ENCODE measurements at places on chromosomes 6 and 20.

DNA sequence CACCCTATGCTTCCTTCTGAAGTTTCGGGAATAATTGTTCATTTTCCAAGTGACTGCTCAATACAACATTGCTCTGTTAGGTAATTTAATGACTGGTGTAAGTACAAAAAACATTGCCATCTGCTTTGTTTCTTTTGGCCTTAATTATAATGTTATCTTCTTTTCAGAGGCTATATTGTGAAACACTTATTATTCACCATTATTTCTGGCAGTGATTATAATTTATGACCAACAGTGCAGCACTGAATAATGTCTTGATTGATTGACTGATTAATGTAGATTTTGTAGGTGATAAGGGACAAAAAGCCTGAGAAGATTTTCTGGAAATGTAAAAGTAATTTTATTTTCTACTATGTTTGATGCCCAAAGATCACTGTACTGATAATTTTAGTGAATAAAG lies 377.7 kb downstream of the PLCB1 start:
- H3K36me3 ChIP-seq = no peaks in the 10 kb centered on the region
- H3K27me3 ChIP-seq = no peaks in the 10 kb centered on the region
- DNase-seq = no peak
- no peak overlapping the region for H3K4me3 ChIP-seq
- H3K4me1 ChIP-seq = peaks cover 17% of the 10 kb centered on the region
- H3K27ac ChIP-seq = no peak overlapping the region

DNA sequence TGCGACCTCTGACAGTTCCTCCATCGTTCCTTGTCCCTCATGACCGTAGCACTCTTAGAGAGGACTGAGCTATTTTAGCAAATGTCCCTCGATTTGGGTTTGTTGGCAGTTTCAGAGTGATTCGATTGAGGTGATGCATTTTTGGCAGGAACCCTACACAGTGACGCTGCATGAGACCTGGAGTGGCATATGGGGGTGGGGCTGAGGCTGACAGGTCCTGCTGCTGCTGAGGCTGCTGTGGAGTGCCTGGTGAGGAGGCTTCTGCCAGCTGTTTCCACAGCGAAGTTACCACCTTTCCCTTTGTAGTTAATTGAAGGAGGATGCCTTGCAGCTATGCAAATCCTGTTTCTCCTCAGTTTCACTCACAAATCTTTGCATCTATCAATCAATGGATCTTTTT lies 19.8 kb downstream of the PXDC1 start:
- no peak overlapping the region for H3K27ac ChIP-seq
- H3K27me3 ChIP-seq = no peaks in the 10 kb centered on the region
- H3K4me1 ChIP-seq = peaks cover 10% of the 10 kb centered on the region
- DNase-seq = no peak

GRCh38 chr20:33137195-33137594 lies 30.8 kb upstream of the BPIFA2 start:
- H3K4me1 ChIP-seq = no peaks in the 10 kb centered on the region
- H3K36me3 ChIP-seq = no peaks in the 10 kb centered on the region
- no peak for DNase-seq
- H3K27ac ChIP-seq = no peak overlapping the region
- no peaks in the 10 kb centered on the region for H3K27me3 ChIP-seq

DNA sequence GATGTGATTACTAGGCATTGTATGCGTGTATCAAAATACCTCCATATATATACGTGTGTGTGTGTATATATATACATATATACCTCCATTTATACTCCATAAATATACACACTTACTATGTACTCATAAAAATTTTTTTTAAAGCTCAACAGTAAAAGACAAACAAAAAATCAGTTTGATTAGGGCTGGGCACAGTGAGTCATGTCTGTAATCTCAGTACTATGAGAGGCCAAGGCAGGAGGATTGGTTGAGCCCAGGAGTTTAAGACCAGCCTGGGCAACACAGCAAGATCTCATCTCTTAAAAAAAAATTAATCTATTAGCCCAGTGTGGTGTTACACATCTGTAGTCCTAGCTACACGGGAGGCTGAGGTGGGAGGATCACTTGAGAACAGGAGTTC lies 24.6 kb downstream of the PDSS2 start:
- no peak for DNase-seq
- H3K27me3 ChIP-seq = no peaks in the 10 kb centered on the region
- no peak overlapping the region for H3K4me3 ChIP-seq
- no peaks in the 10 kb centered on the region for H3K4me1 ChIP-seq
- no peak overlapping the region for H3K27ac ChIP-seq

DNA sequence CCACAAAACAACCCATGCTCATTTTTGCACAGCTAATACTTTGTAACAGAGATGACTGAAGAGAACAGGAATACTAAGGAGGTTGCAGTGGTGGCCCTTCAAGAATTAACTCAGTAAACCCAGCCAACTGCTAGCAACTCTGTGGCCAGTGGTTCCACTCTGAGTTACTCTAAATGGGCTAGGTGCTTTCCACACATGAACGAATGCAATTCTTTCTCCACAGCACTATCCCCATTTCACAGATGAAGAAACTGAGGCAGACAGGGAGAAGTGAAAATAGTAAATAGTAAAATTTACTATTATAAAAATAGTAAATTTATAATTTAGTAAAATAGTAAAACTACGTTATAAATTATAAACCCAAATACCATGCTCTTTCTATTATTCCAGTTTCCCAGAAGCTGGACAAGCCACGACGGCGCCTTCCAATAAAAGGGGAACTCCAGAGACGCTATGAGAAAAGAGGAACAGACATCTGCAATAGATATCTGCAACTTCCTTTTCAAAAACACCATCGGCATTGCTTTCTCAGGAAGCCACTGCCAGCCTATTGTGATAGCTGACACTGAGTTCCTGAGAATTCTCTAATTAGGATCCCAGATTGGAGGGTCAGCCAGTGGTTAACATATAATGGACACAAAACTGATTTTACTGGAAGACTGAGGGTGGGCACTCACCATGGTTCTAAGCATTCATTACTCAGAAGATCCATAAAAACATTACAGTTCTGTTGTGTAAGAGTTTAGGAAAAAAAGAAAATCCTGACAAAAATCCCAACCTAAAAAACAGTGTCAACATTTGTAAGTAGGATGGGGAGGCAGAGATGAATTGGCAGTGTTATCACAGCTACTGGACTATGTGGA lies 16.2 kb downstream of the FKBP1A start:
- no peaks in the 10 kb centered on the region for H3K36me3 ChIP-seq
- DNase-seq = no peak
- no peaks in the 10 kb centered on the region for H3K27me3 ChIP-seq
- H3K4me1 ChIP-seq = peaks cover 34% of the 10 kb centered on the region

- H3K4me3 ChIP-seq = no peak overlapping the region
- H3K27me3 ChIP-seq = no peaks in the 10 kb centered on the region
- no peaks in the 10 kb centered on the region for H3K4me1 ChIP-seq
- H3K27ac ChIP-seq = no peak overlapping the region
- H3K36me3 ChIP-seq = no peaks in the 10 kb centered on the region
These were observed 73.4 kb upstream of the NRSN1 start for GRCh38 chr6:24052590-24052961.

GRCh38 chr6:128694303-128695009 lies 174.1 kb upstream of the PTPRK start:
- no peak overlapping the region for H3K4me3 ChIP-seq
- H3K27ac ChIP-seq = no peak overlapping the region
- H3K27me3 ChIP-seq = no peaks in the 10 kb centered on the region
- H3K4me1 ChIP-seq = no peaks in the 10 kb centered on the region
- H3K36me3 ChIP-seq = no peaks in the 10 kb centered on the region

- no peaks in the 10 kb centered on the region for H3K4me1 ChIP-seq
- H3K27ac ChIP-seq = no peak overlapping the region
- no peak overlapping the region for H3K4me3 ChIP-seq
- H3K27me3 ChIP-seq = no peaks in the 10 kb centered on the region
These were observed 3.6 kb upstream of the PHF1 start for GRCh38 chr6:33407132-33407718.

DNA sequence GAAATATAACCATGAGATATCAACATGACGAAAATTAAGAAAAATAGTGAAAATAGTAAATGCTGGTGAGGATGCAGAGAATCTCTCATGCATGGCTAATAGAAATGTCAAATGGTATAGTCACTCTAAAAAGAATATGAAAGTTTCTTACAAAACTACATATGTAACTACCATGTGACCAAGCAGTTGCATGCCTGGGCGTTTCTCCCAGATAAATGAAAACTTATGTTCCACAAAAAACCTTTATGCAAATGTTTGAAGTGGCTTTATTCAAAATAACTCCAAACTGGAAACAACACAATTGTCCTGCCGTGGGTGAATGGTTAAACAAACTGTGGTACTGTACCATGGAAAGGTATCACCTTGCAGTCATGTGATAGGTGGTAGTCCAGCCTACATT lies 112.4 kb downstream of the HDGFL1 start:
- no peak overlapping the region for H3K4me3 ChIP-seq
- no peak for DNase-seq
- no peaks in the 10 kb centered on the region for H3K4me1 ChIP-seq
- H3K27me3 ChIP-seq = no peaks in the 10 kb centered on the region
- no peak overlapping the region for H3K27ac ChIP-seq

- no peak overlapping the region for H3K27ac ChIP-seq
- no peaks in the 10 kb centered on the region for H3K4me1 ChIP-seq
- H3K4me3 ChIP-seq = no peak overlapping the region
- no peaks in the 10 kb centered on the region for H3K36me3 ChIP-seq
- no peak for DNase-seq
These were observed 6.2 kb upstream of the LMBRD1 start for GRCh38 chr6:69802995-69803394.

DNA sequence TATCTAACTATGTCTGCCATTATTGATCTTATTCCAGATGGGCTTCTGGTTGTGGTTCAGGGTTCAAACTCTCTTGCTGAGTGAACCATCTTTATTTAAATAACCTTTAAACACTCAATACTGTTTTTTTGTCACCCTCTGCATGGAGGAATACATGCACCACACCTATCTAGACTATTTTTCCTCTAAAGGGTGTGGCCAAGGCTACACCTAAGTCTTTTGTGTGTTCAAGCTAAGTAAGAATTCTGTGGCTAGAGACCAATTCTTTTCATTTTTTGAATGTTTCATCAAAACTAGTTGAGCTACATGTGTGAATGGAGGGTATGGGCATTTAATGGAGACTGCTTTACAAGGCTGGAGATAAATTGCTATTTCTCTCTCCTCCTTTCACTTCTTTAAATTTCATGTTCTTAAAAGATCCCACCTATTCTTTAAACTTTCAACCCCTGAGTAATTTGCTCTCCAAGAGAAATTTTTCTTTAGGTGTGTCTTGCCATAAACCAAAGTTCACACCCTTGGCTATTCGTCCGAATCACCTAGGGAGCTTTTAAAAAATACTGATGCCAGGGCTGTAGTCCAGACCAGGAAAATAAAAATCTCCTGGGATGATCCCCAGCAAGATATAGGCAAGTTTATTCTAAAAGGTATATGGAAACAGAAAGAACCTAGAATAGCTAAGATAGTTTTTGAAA lies 24.8 kb upstream of the MBOAT1 start:
- H3K27me3 ChIP-seq = no peaks in the 10 kb centered on the region
- no peak overlapping the region for H3K4me3 ChIP-seq
- H3K36me3 ChIP-seq = no peaks in the 10 kb centered on the region
- no peak for DNase-seq
- H3K27ac ChIP-seq = no peak overlapping the region
- no peaks in the 10 kb centered on the region for H3K4me1 ChIP-seq

DNA sequence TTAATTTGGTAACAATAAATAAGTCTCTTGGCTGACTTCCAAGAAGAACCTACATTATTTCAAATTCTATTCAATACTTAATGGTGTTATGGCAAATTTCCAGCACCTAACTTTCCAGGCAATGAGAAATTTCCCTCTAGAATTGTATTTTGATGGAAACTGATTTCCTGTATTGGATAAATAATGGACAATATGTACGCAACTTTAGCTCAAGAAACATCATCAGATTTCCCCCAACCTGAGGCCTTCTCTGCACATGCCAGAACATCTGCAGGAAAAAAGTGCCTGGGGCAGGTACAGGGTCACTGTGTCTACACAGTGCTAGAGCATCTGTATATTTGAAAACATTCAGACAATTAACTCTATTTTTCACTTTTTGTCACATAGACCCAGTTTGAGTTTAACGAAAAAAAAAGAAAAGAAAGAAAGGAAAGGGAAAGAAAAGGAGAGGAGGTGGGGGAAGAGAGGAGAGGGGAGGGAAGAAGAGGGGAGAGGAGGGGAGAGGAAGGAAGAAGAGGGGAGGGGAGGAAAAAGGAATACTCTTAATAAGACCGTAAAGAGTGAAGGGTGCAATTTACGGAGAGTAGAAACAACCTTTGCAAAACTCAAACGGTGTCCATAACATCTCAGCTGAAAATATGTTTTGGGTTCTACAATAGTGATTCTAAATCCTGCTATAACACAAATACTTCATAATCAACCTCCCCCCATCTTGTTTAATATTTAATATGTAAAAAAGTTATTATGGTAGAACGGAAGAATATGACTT lies 130.0 kb downstream of the TSHZ2 start:
- no peak overlapping the region for H3K27ac ChIP-seq
- no peak for DNase-seq
- no peaks in the 10 kb centered on the region for H3K4me1 ChIP-seq
- H3K4me3 ChIP-seq = no peak overlapping the region

DNA sequence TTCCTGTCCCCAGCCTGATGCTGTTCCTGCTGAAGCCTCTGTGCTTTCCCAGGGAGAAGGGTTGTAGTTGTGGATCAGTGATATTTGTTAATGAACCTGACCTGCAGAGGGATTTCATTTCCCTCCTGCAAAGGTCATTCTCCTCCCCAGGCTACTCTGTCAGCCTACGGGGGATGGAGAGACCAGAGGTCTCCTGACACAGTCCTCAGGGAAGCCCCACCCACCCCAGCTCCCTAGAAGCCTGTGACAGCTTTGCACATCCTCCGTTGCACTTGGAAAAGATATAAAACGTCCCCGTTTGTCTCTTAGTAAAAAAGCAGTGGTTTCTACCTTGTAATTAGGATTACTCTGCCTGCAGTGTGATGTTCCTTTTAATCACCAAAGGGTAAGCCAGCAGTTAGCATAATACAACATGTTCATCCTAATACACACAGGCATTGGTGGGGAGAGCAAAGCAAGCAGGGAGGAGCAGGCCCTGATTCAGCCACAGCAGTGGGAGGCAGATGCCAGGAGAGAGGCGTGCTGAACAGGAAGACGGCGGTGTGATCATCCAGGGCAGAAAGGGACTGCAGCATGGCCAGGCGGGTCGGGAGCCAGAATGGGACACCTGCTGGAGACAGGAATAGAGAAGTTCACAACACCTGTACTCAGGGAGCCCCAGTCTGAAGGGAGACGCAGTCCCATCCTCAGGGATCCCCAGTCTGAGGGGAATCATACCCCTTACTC lies 293.5 kb downstream of the LRFN2 start:
- no peak overlapping the region for H3K27ac ChIP-seq
- no peak for DNase-seq
- H3K27me3 ChIP-seq = no peaks in the 10 kb centered on the region
- H3K4me1 ChIP-seq = no peaks in the 10 kb centered on the region
- no peak overlapping the region for H3K4me3 ChIP-seq

DNA sequence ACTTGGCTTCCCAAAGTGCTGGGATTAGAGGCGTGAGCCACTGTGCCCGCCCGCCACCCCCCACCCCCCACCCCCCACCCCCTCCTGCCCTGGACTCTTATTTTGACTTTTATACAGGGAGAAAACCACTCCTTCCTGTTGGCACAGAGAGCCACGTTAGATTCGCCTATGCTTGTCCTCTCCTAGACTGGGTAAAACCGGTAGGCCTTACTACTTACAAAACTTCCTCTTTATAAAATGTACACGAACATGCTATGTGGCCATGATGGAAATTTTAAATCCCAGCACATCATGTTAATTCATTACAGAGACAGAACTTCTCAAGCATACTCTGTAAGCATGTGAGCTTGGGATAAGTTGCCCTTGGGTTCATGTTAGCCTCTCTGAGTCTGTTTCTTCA lies 124.2 kb downstream of the SLC24A3 start:
- no peak for DNase-seq
- H3K4me1 ChIP-seq = no peaks in the 10 kb centered on the region
- H3K36me3 ChIP-seq = no peaks in the 10 kb centered on the region
- H3K27ac ChIP-seq = no peak overlapping the region
- H3K27me3 ChIP-seq = no peaks in the 10 kb centered on the region
- no peak overlapping the region for H3K4me3 ChIP-seq

Measured in tibial nerve (tissue), 4 donors.